ENCODE measurements at places on chromosomes 7 and 10.

GRCh38 chr10:124235232-124235631, 141.8 kb upstream of the CHST15 start:
- DNase-seq = no peak

- DNase-seq = no peak
These were observed 7.7 kb downstream of the EPHB4 start for GRCh38 chr7:100819586-100819985.

DNA sequence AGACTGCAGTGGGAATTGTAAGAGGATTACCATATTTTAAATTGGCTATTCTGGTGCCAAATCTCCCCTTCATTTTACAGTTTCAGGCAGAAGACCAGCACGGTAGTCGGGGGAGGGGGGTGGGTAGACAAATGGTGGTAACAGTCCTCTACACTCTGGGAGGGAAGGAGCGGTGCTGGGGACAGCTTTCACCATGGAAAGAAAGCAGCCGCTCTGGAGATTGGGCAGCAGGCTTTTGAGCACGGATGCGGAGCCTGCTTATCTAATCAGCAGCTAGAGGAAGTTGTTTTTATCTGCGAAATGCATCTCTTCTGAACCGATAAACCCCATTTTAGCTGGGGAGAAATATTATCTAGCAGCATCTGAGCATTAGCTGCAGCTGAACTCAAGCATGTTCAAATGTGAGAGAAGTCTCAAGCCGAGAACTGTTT, 28.7 kb downstream of the IKZF1 start:
- DNase-seq = no peak

DNA sequence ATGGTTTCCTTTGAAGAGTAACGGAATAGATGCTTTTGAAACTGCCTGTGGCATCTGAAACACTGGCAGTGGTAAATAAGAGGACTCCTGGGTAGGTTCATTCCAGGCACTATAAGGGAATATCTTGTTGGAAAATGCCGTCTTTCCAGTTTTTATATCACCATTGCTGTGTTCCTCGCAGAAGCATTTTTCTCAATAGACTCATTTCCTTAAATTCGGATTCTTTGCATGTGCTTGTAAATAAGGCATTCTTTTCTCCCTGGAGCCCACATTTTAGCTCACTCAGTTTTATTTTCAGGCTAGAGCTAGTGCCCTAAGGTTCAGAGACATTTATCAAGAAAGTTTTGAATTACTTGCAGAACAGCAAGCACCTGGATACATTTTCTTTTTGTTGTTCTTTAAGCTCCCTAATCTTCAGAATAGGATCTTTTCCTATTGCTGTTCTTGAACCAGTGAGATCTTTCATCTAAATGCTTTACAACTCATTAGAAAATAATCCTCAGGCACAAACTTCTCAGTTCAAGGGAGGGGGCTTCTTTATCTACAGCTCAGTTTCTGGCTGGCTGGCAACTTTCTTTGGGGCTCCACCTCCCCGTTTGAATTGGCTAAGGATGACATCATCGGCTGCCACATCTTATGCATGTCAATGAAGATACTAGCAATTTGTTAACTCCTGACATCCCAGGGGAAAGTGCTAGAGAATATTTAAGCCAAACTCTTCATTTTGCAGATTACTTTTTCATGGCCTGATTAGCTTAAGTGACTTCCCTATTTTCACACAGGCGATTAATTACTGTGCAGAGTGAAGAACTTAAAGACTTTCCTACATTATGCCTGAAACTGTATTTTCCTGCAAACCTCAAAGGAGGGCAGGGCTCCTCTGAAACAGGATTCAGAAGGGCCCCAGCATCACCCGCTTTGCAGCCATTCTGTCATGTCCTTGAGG, 133.7 kb upstream of the RSU1 start:
- no peak for DNase-seq

DNA sequence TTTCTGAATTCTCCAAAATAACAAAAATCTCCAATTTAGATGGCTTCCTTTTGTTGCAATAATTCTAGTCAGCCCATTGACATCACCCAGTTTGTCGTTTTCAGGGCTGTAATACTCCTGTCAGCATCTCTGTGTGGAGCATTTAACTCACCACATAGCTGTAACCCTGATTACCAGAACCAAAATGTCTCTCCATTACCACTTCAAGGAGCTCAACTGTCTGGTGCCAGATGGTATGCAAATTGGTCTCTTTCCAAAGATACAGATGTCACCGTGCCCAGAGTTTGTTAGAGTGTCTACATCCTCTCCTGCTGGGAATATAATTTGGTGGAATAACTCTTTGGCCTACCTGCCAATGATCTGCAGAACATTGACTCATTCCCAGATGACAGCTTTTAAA, 350.3 kb upstream of the POT1 start:
- DNase-seq = no peak

DNA sequence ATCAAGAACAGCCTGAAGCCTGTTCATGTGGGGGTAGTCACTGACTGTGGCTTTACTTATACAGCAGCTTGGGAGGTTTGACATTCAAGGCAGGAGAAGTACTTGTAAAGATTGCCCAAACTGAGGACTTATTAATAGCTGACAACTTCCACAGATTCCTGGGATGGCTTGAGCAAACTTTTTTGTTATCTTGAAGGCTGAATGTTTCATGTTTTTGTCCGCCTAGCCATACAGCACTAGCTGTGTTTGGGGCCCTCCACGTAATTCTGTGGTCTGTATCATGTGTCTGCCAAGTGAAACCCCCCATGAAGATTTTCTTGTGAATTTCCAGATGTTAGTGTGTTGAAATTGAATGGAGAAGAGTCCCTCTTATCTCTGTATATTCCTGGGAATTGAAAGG, 38.6 kb downstream of the FAS start:
- DNase-seq = no peak

DNA sequence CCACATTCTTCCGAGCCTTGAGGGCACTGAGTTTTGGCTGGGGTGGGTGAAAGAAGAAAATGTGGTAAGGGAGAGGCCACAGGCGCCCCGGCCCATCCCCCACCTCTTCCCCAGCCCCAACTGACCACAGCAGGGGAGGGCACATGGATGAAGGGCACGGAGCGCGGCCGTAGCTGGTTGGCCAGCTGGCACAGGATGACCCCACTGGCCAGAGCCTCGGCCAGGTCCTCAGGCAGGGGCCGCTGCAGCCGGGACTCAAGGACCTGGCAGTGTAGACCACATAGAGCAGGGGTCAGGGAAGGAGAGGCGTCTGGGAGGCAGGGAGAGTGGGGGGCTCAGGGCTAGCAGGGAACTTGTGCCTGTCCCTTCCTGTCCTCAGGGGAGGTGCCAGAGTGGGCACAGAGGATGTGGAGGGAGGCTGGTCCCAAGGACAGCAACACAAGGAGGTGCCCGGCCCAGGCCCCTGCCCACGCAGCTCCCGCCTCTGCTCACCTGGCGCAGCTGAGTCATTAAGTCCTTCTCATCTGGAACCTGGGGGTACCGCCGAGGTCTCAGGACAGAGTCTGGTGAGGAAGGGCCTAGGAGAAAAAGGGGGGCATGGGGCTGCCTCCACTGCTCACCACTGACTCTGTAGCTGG, 2.2 kb upstream of the SAP25 start:
- DNase-seq = no peak

DNA sequence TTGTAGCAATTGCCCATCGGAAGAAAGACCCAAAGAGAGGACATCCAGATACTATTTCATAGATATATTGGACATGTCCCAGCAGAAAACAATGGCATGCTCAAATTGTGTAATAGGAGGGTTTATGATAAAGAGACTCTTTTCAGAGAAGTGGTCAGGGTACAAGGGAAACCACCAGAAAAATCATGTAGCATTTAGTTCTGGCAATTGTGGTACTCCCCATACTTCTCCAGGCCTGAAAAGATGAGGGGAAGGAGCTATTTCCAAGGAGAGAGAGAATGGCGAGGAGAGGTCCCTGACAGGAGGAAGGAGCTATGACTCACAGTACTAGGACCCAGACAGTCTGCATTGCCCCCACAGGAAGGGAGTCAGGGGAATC, 68.4 kb upstream of the ADO start:
- DNase-seq = no peak

DNA sequence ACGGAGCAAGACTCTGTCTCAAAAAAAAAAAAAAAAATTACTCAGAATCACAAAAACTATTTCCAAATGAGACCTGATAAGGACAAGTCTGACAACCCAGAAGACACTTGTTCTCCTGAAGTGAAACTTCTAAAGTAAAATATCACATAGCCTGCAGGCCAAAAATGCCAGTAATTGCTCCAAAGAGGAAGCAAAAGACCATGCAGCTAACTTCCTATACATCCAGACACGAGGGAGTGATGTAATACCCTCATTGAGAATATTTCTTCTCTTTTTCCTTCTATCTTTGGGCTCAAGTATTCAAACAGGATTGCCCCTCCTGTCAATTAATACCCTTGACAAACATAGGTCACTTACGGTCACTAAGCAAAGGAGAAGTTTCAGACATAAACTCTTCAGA, 31.2 kb downstream of the ARMH3 start:
- no peak for DNase-seq

DNA sequence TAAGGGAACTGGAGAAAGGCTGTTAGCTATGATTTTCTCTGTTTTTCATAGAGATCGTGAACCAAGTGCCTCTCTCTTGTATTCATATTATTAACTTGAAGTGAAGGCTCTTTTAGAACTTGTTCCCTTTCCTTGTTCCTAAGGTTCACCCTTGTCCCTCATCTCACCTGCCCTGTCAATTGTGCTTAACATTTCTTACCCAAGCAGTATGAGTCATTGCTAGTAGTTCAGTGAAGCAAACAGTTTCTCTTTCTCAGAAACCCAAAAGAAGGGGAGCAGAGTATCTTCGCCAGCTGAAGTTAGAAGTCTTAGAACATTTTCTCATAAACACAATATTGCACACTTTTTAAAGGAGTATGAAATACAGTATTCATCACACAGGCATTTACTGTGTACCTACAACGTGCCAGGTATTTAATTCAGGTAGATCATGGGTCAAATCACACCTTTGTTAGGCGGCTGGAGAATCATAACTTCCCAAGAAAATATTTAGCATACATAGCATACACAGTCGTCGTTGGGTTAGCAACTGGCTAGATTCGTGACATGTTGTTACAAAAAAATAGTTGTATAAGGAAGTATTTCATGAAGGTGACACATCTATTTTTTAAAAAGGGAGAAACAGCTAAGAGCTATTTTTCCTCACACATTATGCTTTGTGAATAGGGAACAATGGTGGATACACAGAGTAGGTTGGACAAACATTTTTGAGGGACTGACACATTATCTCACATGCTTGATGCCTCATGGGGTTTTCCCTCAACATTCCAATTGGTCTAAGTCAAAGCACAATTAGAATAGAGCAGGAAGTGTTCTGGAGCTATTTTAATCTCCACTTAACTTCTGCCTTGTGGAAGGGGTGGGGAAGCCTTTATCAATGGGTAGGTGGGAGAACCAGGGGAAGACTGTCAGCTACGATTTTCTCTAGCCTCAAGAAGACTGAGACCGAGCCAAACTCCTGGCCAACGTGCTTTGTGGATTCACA, 13.2 kb downstream of the HDAC9 start:
- no peak for DNase-seq

GRCh38 chr7:149772956-149773434, 393 bp downstream of the ZNF467 start:
- no peak for DNase-seq

DNA sequence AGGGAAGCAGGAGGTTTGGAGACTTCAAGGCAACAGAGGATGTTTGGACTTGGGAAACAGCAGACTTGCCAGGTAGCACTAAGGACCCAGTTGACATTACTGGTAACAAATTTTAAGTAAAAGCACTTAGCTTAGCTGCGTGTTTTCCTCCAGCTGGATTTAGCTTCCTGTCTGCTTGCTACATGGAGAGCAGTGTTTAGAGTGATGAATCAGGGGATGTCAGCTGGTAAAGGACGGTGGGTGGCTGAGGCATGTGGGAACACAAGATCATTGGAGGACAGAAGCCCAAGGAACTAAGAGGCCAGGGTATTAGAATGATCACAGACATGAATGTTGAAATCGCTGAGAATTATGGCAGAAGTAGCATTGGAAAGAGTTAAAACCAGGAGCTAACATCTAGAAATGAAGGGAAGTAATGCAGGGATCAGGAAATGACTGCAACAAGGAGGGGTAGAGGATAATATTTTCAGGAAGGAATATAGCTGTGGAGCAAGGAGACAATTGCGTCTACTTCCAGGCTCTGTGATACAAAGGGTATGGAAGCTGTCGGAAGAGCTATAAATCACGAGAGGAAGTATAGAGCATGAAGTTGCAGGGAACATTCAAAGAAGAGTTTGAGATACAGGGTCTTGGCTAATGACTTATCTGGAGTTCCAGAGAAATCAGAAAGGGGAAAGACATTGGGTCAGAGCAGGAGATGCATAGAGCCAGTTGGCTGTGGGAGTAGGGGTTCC, 34.4 kb downstream of the CALD1 start:
- no peak for DNase-seq

- no peak for DNase-seq
These were observed 302.3 kb upstream of the AUTS2 start for GRCh38 chr7:69295977-69296376.

GRCh38 chr10:5905854-5906507, 15.9 kb downstream of the FBH1 start:
- DNase-seq = no peak

DNA sequence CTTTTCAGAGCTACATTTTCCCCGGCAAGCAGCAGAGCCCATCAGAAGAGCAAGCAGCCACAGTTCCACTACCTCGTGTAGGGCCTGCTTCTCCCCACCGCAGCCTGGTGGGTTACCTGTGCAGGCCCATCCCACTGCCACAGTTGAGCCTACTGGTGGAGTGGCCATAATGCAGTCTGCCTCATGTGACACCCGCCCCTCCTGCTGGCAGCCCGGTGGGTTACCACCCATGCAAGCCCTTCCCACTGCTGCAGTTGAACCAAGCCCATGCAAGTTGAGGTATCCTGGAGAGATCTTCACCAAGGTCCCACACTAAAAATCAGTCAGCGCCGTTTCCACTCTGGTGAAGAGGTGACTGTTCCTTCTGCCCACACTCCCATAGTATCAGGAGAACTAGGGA, 32.1 kb upstream of the CNNM1 start:
- no peak for DNase-seq

DNA sequence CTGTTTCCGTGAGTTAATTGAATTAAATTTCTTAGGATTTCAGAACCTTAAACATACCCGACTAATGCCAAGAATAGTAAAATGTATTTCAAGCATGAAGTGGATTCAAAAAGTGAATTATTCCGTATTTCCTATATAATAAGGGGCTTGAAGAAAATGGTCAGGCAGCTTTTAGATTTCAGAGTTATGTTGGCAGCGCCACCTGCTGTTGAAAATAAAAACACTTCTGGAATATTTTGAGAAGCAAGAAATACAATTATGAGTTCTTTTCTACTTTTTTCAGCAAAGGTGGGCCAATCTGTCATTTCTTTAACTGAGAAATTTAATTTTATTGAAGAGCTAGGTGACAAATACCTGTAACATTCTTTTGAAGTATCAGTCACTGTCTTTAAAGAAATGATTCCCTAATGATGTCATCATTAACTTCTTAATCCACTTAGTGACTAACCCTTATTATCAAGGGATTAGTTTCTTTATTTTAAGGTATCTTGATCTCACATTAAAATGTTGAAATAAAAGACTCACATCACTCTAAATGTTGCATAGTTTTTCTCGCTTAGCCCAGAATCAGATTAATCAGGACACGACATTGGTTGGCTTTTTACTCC, 36.6 kb upstream of the AGR3 start:
- DNase-seq = no peak

- DNase-seq = no peak
These were observed 128.1 kb upstream of the FAM20C start for GRCh38 chr7:64098-64915.

- DNase-seq = no peak
These were observed 121.0 kb downstream of the HIP1 start for GRCh38 chr7:75617634-75618234.

GRCh38 chr7:5351507-5352265, 68.9 kb downstream of the SLC29A4 start:
- no peak for DNase-seq

GRCh38 chr7:151427705-151428377, 12.1 kb downstream of the CRYGN start:
- no peak for DNase-seq
